Subcutaneous adipose tissue (tissue), 4 donors: ENCODE measurements at places on chromosomes 12 and 14. TPM values are rescaled to one million over a fixed set of nuclear protein-coding genes. Genes with fewer than 3 reads are reported as not detected.

CLEC4E gene
- 27.9 TPM for total RNA-seq

STXBP6 gene
- total RNA-seq = 7.9 TPM

MORN3 gene
- total RNA-seq = not detected

GPR135 gene
- total RNA-seq = 6.8 TPM

SYT1 gene
- 2.6 TPM for total RNA-seq

ADSS1 gene
- total RNA-seq = 7.3 TPM

ACOT4 gene
- 10.4 TPM for total RNA-seq
